Tibial nerve (tissue), 4 donors: ENCODE measurements at places on chromosomes 6 and 20. TPM values are rescaled to one million over a fixed set of nuclear protein-coding genes. Genes with fewer than 3 reads are reported as not detected.

Gene SPATA25
- total RNA-seq, result 18.3 TPM

DNA sequence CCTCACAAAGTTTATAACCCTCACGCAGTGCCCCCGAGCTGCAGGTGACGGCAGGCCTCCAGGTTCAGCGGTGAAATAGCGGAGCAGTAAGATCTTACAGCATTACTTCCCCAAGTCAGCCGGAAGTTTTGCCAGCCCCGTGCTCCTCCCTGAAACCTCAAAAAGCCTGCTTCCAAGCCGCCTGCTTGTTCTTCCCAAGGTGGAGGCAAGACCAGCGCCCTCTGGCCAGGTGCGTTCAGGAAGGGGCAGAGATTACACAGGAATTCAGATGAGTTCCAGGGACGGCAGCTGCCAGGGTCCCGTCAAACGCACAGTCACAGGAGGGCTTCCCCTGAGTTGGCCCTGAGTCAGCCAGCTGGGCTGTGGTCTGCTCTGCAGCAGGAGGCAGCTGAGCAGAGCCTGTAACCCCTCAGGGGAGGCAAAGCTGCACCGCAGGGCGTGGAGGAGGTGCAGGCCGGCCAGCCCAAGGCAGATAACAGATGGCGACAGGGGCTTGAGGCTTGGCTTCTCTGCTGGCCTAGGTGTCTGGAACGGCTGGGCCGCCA lies 124.1 kb upstream of the RPS6KA2 start:
- no peak for DNase-seq

Gene MATN4
- not detected for total RNA-seq

Gene WFDC12
- not detected for total RNA-seq

Gene TP53TG5
- not detected for total RNA-seq

- DNase-seq, result no peak
Observed at GRCh38 chr20:46953596-46953995, 59.0 kb downstream of the EYA2 start.

DNA sequence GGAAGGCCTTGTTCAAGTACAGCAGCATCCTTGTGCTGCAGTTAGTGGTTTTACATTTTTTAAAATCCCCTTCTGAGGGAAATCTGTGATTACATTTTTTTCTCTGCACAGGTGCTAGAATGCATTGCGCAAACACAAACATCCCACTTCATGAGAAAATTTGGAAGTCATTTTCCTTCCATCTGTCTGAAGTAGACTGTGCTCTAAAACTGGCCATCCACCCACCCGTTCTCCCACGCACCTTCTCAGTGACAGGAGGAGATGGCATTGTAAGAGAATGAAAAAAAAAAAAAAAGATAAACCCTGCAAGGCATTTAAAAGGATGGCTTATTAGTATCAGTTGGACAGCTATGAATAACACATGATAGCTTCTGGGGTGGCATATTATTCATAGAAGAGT lies 65.0 kb downstream of the SOBP start:
- DNase-seq, result no peak

DNA sequence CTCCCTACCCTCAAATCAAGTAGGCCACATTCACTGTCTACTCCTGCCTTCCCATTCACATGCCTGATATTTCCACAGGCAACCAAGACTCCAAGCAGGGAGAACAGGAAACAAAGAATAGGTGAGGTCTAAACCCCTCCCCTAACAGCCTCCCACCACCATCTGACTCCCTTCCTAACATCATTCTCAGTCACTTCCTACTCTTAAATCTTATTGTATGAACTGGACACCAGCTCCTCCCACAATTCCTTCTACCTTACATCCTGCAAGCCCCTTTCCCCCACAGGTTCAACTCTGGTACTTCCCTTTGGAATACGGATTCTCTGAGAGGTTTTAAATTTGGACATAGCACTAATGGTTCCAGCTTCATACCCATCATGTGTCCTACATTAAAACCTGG lies 944 bp upstream of the C6orf136 start:
- no peak for DNase-seq

Gene EEF1A2
- total RNA-seq, result not detected

GRCh38 chr20:51402201-51402600 lies 140.3 kb downstream of the NFATC2 start:
- DNase-seq, result no peak

Gene TMEM217
- total RNA-seq, result not detected

- DNase-seq, result peak; percentile 85
Observed at GRCh38 chr20:45293041-45294002, 13.3 kb upstream of the RBPJL start.

DNA sequence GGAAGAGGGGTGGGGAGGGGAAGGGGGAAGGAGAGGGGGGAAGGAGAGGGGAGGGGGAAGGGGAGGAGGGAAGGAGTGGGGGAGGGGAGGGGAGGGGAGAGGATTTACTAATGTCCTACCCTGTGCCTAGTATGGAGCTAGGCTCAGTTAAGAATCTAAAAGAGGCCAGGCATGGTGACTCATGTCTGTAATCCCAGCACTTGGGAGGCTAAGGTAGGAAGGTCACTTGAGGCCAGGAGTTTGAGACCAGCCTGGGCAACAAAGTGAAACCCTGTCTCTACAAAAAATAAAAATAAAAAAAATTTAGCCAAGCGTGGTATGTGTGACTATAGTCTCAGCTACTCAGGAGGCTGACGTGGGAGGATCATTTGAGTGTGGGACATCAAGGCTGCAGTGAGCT lies 13.0 kb downstream of the UBE2J1 start:
- DNase-seq, result no peak

DNA sequence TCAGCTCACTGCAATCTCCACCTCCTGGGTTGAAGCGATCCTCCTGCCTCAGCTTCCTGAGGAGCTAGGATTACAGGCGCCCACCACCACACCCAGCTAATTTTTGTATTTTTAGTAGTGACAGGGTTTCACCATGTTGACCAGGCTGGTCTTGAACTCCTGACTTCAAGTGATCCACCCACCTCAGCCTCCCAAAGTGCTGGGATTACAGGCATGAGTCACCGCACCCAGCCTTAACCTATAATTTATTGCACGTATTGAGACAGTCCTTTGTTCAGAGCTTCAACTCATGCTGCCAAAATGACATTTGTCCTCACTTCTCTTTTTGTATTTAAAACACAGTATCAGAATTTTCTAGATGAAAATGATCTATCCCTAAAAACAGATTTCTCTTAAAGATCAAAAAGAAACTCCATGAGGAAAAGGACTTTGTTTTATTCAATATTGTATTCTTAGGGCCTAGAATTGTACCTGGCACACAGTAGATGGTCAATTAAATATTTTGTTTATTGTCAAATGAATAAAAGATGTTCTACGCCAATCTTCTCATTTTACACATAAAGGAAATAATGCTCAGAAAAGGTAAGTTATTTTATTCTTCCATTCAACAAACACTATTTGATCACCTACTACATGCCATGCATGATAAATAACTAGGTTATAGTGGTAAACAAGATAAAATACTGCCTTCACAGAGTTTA lies 10.8 kb downstream of the SERAC1 start:
- DNase-seq, result no peak
